Activated CD4-positive, alpha-beta T cell treated with anti-CD3 and anti-CD28 coated beads for 36 hours (primary cell): ENCODE measurements at places on chromosomes 2 and 18.

- no peak for DNase-seq
Observed at GRCh38 chr2:133495226-133495625, 73.0 kb downstream of the NCKAP5 start.

DNA sequence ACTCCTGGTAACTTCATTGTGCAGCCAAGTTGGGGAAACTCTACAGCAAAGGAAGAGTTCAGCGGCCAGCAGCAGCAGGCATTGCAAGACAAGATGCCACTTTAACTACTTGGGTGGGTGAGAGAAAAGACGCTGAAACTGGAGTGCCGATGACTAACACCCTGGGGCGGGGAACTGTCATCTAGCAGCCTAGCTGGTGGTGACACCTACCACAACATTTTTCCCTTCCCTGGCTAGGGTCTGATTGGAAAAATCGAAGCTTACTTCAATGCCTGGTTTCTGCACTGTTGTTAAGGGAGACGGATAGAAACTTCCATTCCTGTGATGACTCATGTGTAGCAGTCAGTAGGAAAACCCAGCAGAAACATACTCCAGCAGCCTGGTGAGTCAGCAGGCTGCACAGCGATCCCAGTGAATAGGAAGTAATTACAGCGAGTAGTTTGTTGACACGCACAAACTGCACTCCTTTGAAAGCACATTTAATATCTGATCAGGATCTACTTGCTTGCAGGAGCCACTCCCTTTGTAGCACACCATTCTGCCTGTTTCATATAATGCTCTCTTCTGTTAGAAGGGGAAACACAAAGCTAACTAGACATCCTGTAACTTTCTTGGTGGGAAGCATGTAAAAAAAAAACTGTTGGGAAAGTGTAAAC lies 62.1 kb upstream of the MAPRE2 start:
- peak; percentile 85 for DNase-seq

GRCh38 chr2:17804358-17804757 lies 11.9 kb upstream of the MSGN1 start:
- DNase-seq, result no peak

GRCh38 chr2:188176620-188177019 lies 115.1 kb upstream of the GULP1 start:
- no peak for DNase-seq

DNA sequence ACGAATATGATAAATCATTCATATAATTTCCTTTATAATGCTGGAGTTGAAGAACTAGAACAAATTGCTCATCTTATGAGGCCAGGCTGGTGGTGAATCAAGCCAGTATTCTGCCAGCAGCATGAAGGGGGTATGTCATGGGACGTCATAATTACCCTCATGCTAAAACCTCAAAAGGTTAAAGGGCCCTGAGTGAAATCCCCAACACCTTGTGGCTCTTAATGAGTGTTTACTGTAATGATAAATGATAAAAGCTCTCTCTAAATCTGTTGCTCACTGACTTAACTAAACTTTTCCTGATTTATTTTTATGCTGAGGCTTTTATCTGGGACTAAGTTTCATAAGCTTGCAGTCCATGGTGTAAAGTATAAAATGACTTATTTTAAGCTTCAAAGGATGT lies 18.3 kb upstream of the NEDD4L start:
- DNase-seq, result no peak

- DNase-seq, result no peak
Observed at GRCh38 chr2:191797942-191798876, 48.7 kb downstream of the CAVIN2 start.

DNA sequence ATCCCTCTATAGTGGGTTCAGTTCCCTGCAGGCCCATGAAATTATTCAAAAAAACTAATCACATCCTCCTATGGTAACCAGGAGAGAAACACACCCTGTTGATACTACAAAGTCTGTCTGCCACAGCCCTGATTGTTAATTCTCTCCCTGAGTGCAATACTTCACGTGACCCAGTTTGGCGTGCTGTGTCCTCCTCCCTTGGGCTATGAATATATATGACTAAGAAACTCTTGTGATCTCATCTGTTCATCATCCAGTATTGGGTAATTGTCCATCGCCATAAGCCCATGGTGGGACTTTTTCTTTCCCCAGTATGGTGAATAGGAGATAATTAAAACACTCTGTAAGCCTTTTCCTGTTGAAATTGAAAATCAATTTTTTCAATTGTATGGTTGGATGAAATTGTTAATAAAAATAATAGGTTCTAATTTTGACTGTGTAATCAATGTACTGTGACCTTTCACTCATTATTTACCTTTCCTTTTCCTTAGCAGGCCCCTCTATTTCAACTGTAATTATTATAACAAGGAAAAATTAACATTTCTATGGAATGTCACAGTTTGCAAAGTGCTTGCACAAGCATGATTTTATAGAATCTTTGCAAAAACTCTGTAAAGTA lies 1822.6 kb downstream of the SUCLG1 start:
- DNase-seq, result no peak

DNA sequence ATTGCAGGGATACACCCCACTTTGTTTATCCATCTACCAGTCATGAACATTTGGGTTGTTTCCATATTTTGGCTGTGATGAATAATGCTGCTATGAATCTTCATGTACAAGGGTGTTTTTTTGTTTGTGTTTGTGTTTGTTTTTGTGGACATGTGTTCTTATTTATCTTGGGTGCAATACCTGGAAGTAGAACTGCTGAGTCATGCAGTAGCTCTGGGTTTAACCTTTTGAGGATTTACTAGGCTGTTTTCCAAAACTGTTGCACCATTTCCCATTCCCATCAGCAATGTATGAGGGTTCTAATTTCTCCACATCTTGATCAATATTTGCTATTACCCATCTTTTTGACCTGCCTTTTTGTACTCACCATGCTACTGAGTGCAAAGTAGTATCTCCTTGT lies 140.0 kb upstream of the CYP1B1 start:
- no peak for DNase-seq

GRCh38 chr2:100959225-100959880 lies 42.7 kb upstream of the RPL31 start:
- DNase-seq, result no peak

DNA sequence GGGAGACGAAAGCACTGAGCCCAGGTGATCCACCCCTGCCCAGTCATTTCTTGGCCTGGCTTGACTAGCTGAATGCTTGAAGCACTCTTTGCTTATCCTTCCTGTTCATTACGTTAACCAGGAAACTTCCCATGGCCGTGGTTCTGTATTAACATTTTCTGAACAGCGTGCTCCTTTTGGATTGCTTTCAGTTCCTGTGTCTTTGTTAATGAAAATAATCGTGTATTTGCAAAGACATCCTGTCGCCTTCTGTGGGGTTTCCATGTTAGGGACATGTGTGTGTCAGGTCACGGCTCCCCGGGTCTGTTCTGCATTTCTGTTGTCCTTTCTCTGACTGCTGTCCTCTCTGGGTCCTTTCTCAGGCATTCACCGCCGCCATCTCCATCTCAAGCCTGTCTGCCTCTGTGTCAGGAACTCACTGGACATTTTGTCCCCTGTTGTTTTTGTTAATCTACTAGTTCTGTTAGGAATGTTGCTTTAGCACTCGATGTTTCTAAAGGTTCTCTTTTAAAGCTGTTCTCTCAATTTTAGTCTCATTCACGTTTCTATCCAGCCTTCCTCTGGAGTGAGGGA lies 434.1 kb upstream of the HS6ST1 start:
- DNase-seq, result no peak
